Osteocyte (in vitro differentiated cells): ENCODE measurements at places on chromosomes 6 and 20. TPM values are rescaled to one million over a fixed set of nuclear protein-coding genes. Genes with fewer than 3 reads are reported as not detected.
A peak's percentile ranks its signal among the peaks of the same experiment; 100 is the strongest.

GRCh38 chr6:163483107-163483506 is 68.6 kb downstream of the QKI start:
- DNase-seq, result no peak
- peaks cover 34% of the 10 kb centered on the region for H3K36me3 ChIP-seq
- no peaks in the 10 kb centered on the region for H3K27me3 ChIP-seq
- H3K27ac ChIP-seq, result no peak overlapping the region

GRCh38 chr20:32474967-32475811 is 109.9 kb downstream of the NOL4L start:
- peak; percentile 96 for DNase-seq
- H3K4me1 ChIP-seq, result peaks cover 68% of the 10 kb centered on the region
- peak overlapping the region; percentile 61 for H3K4me3 ChIP-seq
- H3K27ac ChIP-seq, result peak overlapping the region; percentile 91
- H3K36me3 ChIP-seq, result peaks cover 5% of the 10 kb centered on the region

- peaks cover 43% of the 10 kb centered on the region for H3K27me3 ChIP-seq
- no peak overlapping the region for H3K4me3 ChIP-seq
- DNase-seq, result no peak
- peaks cover 3% of the 10 kb centered on the region for H3K4me1 ChIP-seq
Measured at GRCh38 chr6:1424306-1424927, 35.0 kb downstream of the FOXF2 start.

- no peaks in the 10 kb centered on the region for H3K27me3 ChIP-seq
- H3K27ac ChIP-seq, result no peak overlapping the region
- H3K36me3 ChIP-seq, result peaks cover 2% of the 10 kb centered on the region
- no peak overlapping the region for H3K4me3 ChIP-seq
- no peak for DNase-seq
- H3K4me1 ChIP-seq, result no peaks in the 10 kb centered on the region
Measured at GRCh38 chr6:68958327-68958726, 323.2 kb downstream of the ADGRB3 start.

DNA sequence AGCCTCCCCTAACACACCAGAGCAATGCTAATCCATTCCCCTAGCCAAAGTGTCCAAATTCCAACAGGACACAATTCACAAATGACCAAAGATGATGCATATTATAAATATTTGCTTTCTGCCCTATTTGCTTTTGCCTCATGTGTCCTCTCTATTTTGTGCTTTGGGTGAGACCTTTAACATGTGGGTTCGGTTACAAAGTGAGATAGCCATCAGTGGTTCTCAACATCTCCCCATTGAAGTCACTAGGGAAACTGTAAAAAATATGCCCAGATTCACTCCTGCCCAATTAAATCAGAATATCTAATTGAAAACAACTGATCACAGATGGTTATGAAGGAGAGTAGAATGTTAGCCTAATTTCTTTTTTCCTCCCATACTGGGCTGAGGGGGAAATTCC is 159.2 kb downstream of the MTFR2 start:
- H3K4me3 ChIP-seq, result no peak overlapping the region
- H3K4me1 ChIP-seq, result peaks cover 3% of the 10 kb centered on the region
- H3K27ac ChIP-seq, result no peak overlapping the region
- peaks cover 4% of the 10 kb centered on the region for H3K36me3 ChIP-seq

DNA sequence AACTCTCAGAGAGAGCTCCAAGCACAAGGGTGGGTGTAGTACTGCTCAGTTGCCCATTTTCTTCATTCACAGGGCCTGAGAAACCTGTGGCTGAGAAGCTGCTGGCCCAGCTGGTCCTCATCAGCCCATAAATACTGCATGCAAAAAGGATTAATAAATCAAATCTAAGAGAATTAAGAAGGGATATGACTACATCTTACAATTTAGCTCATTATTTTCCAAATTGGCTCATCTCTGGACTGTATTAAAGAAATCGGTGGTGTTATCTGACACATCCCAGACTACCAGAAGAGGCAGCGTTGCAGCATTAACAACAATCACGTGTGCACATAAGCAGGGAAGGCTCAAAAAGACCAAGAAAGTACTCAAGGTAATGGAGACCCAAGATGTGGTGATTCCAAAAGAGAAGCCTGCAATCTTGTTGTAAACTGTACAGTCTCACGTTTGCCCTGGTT is 90.7 kb downstream of the CD24 start:
- H3K27me3 ChIP-seq, result no peaks in the 10 kb centered on the region
- DNase-seq, result no peak
- H3K36me3 ChIP-seq, result no peaks in the 10 kb centered on the region
- H3K4me1 ChIP-seq, result no peaks in the 10 kb centered on the region
- no peak overlapping the region for H3K4me3 ChIP-seq

- DNase-seq, result no peak
- no peak overlapping the region for H3K4me3 ChIP-seq
- H3K27ac ChIP-seq, result no peak overlapping the region
- H3K27me3 ChIP-seq, result no peaks in the 10 kb centered on the region
- H3K36me3 ChIP-seq, result no peaks in the 10 kb centered on the region
Measured at GRCh38 chr6:76779068-76779467, 684.2 kb downstream of the HTR1B start.

DNA sequence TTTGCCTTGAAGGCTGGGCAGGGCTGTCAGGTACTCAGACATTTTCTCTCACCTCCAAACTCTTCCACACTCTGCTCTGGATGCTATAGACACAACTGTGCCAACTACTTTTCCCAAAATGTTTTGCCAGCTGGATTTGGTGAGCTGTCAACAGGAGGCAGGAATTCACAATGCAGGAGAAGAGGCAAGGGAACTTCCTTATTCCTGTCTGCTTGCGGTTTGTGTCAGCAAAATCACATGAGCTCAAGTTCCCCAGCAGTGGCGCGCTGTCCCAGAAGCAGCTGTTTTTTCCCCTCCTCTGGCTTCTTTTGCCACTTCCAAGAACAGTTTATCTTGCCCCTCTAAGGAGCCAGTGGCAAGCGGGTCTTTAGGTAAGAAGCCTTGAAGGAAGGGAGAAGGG is 608.2 kb downstream of the PRKN start:
- H3K36me3 ChIP-seq, result no peaks in the 10 kb centered on the region
- peak overlapping the region; percentile 93 for H3K27ac ChIP-seq
- peaks cover 53% of the 10 kb centered on the region for H3K4me1 ChIP-seq
- peak overlapping the region; percentile 5 for H3K4me3 ChIP-seq
- H3K27me3 ChIP-seq, result no peaks in the 10 kb centered on the region
- DNase-seq, result no peak

GRCh38 chr20:23143098-23143497 is 57.0 kb upstream of the CD93 start:
- no peaks in the 10 kb centered on the region for H3K27me3 ChIP-seq
- peaks cover 66% of the 10 kb centered on the region for H3K4me1 ChIP-seq
- H3K4me3 ChIP-seq, result no peak overlapping the region
- no peak for DNase-seq
- peak overlapping the region; percentile 90 for H3K27ac ChIP-seq
- H3K36me3 ChIP-seq, result no peaks in the 10 kb centered on the region

DNA sequence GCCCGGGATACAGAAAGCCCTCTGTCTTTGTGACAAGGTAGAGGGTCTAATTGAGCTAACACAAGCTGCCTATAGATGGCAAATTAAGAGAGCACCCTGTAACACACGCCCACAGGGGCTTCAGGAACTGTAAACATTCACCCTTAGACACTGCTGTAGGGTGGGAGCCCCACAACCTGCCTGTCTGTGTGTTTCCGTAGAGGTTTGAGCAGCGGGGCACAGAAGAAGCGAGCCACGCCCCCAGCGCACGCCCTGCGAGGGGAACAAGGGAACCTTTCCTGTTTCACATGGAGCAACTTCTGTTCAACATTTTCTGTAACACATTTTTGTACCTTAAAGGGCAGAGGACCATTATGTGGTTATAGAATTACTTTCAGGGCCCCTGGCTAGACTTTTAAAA is 231.7 kb upstream of the EXOC2 start:
- H3K4me1 ChIP-seq, result no peaks in the 10 kb centered on the region
- H3K4me3 ChIP-seq, result no peak overlapping the region
- peaks cover 3% of the 10 kb centered on the region for H3K27me3 ChIP-seq
- DNase-seq, result peak; percentile 81

- no peaks in the 10 kb centered on the region for H3K36me3 ChIP-seq
- no peak overlapping the region for H3K4me3 ChIP-seq
- no peak overlapping the region for H3K27ac ChIP-seq
- no peak for DNase-seq
- H3K4me1 ChIP-seq, result no peaks in the 10 kb centered on the region
Measured at GRCh38 chr6:137426007-137426689, 68.0 kb downstream of the OLIG3 start.

- H3K4me3 ChIP-seq, result no peak overlapping the region
- no peak for DNase-seq
- no peak overlapping the region for H3K27ac ChIP-seq
- H3K4me1 ChIP-seq, result peaks cover 22% of the 10 kb centered on the region
Measured at GRCh38 chr6:25295651-25296050, 16.5 kb downstream of the CARMIL1 start.

DNA sequence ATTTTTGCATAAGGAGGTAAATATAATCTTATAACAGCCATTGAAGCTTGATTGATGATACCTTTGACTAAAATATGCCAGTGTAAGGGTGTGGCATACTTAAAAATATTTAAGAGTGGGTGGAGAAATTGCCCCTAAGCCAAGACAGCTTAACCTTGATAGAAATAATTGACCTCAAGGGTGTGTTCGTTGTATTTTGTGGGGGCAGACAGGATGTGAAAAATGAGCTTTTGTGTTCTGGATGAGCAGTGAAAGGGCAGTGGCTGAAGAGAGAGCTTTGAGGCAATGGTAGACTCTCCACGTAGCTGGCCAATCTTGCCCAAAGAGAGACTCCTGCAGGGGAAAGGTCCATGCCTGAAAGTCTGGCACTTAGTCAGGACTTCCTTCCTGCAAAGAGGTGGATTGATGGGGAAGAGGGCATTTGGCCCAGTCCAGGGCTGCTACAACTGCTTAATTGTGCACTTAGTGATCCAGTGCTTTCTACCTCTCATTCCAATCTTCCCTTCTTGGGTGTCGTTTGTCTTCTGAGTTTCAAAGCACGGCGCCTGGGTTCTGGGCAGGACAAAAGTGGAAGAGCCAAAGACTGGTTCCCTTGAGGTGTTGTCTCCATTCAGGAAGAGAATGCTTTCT is 15.6 kb upstream of the CD109 start:
- no peaks in the 10 kb centered on the region for H3K27me3 ChIP-seq
- no peak overlapping the region for H3K27ac ChIP-seq
- H3K4me1 ChIP-seq, result peaks cover 11% of the 10 kb centered on the region
- no peaks in the 10 kb centered on the region for H3K36me3 ChIP-seq
- no peak overlapping the region for H3K4me3 ChIP-seq

DNA sequence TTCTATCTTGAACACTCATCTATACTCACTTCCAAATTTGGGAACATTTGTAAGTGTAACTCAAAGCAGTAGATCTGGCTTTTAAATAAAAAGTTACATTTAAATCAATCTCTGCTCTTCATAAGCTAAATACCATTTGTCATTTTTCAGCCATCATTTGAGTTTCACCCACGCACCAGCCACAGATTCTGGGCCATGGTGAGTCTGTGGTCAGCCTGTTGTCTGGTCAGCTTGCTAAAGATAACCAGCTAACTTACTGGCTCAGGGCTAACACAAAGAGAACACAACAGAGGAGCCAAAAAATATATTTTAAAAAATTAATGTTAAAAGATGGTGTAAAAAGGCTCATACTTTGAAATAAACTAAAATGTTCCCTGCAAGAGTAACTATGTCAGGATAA is 181.3 kb downstream of the KIF6 start:
- H3K4me3 ChIP-seq, result no peak overlapping the region
- H3K36me3 ChIP-seq, result no peaks in the 10 kb centered on the region
- peaks cover 3% of the 10 kb centered on the region for H3K27me3 ChIP-seq
- DNase-seq, result no peak
- H3K4me1 ChIP-seq, result peaks cover 9% of the 10 kb centered on the region

DNA sequence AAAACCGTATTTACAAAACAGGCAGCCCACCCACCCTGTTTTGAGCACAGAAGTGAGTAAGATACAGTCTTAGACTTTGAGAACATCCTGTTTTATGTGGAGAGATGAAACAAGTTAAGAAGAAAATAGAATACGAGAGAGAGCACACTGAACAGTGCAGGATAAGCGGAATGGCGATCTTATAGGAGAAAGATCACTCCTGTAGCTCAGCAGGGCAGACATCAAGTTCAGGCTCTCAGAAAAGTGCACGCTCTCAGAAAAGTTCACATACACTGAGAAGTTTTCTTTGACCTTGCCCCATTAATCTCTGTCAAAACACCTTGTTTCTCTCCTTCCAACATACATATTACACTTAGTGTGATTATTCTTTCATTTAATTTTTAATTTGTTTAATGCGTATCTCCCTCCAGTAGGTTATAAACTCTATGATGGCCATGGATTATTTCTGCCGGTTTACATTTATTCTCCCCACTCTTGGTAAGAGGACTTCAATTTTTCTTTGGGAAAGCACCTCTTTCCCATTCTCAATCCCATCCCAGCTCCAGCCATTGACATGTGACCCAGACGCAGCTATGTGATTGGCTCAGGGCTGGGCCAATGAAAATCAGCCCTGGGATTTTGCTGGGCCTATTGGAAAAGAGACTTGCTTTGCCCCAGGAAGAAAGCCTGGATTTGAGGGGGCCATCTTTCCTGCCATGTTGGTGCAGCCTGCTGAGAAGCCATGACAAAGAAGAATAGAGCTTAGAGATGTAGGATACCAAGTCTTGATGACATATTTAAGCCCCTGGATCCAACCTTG is 16.2 kb downstream of the KCNB1 start:
- DNase-seq, result no peak
- H3K27ac ChIP-seq, result no peak overlapping the region
- H3K36me3 ChIP-seq, result peaks cover 17% of the 10 kb centered on the region

DNA sequence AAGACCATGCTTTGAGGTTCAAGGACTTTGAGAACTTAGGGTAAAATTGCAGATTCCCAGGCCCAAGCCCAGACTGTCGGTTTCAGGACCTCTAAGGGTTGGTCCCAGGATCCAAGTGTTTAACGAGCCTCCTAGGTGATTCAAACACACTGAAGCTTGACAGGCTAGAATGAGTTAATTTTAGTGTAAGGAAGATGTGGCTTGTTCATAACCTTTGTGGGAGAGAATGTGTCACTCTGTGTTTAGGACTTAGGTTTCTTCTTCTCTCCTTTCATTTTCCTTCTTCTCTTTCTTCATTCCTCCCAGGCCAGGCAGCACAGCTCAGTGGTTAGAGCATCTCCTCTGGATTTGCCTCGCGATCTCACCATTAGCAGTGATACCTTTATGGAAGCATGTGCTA is 104.8 kb upstream of the KCNG1 start:
- DNase-seq, result no peak
- H3K4me1 ChIP-seq, result peaks cover 14% of the 10 kb centered on the region
- H3K27me3 ChIP-seq, result no peaks in the 10 kb centered on the region
- no peaks in the 10 kb centered on the region for H3K36me3 ChIP-seq
- H3K27ac ChIP-seq, result no peak overlapping the region

DNA sequence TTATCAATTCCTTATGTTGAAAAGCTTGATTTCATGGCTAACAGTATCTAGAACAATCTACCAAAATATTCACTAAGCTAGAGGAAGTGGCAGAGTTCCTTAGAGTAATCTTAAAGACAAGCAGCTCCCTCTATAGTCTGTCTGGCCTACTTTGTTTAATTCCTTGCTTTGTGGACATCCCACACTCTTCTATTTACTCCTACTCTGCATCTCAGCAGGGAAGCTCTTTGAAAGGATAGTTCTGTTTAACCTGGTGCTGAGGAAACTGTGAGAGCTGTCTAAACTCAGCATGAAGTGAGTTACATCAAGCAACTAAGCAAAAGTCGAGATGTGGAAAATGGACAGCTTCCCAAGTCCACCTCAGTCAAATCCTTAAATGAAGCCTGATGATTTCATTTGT is 4.3 kb downstream of the REV3L start:
- DNase-seq, result no peak
- no peaks in the 10 kb centered on the region for H3K27me3 ChIP-seq
- H3K4me1 ChIP-seq, result peaks cover 40% of the 10 kb centered on the region
- no peaks in the 10 kb centered on the region for H3K36me3 ChIP-seq
- H3K4me3 ChIP-seq, result no peak overlapping the region
- H3K27ac ChIP-seq, result peak overlapping the region; percentile 15

Gene SAPCD1
- total RNA-seq, result 2.5 and 3.4 TPM in 2 replicates

Gene SLC17A1
- not detected in 2 replicates for total RNA-seq

Gene RNF182
- total RNA-seq, result 9.8 and 11.0 TPM in 2 replicates

Gene TMEM170B
- total RNA-seq, result 3.5 and 3.7 TPM in 2 replicates

Gene ZNF311
- 1.5 and 1.7 TPM in 2 replicates for total RNA-seq

Gene LTB
- not detected in 2 replicates for total RNA-seq

Gene AHCY
- 110 and 114 TPM in 2 replicates for total RNA-seq
